T-helper 17 cell (primary cell): ENCODE measurements at places on chromosomes 4 and X.

- DNase-seq: no peak
These were observed 496.3 kb downstream of the PDGFC start for GRCh38 chr4:156475322-156475721.

GRCh38 chr4:188400451-188400850 lies 261.2 kb downstream of the TRIML1 start:
- no peak for DNase-seq

DNA sequence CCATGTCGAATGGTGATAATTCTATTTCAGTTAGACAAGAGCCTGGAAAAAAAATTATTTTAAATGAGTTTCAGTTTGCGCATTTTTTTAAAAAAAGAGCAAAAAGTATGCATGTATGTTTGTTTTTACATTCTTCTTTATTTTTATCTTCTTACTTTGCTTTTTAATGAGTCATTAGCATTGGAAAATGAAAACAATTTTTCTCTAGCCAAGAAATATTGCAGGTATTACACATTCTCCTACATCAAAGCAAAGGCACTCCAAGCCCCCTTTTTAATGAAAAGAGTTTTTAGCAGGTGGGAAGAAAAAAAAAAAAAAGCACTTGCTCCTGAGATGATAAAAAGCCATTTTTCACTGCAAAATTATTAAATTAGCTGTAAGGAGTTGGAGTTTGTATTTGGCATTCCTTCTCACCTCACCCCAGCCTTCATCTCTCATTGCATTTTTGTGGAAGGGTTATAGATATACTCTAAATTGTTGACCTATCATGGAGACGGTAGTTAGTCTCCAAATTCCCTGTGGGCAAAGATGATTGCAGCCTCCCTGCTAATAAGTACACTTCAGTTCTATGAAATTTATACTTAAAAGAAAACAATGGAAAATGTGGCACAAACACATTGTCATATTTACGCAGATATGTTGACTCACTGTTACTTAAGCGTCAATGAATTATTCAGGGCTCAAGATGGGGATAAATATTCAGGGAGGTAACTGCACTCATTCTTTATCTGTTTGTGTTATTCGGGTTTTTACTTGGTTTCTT lies 43.8 kb downstream of the PALLD start:
- no peak for DNase-seq

DNA sequence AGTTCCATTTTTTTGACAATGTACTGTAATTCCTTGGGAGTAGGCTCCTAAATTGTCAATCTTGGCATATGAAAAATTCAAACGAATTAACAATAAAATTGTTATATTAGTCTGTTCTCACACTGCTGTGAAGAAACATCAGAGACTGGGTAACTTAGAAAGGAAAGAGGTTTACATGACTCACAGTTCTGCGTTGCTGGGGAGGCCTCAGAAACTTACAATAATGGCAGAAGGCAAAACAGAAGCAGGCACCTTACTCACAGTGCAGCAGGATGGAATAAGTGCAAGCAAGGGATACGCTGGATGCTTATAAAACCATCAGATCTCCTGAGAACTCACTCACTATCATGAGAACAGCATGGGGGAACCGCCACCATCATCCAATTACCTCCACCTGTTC lies 246.4 kb upstream of the TRAM1L1 start:
- no peak for DNase-seq

DNA sequence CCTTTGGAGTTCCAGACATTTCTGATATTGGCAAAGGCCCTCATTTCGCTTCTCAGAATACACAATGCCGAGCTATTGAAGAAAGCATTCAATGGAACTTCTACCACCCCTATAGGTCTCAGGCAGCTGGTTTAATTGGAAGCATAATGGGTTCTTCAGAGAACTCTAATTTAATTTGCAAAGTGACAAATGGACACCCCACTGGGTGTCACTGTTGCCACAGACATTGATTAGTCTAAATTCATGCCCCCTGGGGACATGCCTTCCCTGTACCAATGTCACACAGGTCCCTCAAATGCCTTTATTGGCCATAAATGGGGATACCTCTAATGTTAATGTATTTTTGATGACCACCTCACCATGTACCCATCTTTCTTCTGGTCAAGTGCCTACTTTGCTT lies 22.9 kb upstream of the TMEM255A start:
- no peak for DNase-seq

DNA sequence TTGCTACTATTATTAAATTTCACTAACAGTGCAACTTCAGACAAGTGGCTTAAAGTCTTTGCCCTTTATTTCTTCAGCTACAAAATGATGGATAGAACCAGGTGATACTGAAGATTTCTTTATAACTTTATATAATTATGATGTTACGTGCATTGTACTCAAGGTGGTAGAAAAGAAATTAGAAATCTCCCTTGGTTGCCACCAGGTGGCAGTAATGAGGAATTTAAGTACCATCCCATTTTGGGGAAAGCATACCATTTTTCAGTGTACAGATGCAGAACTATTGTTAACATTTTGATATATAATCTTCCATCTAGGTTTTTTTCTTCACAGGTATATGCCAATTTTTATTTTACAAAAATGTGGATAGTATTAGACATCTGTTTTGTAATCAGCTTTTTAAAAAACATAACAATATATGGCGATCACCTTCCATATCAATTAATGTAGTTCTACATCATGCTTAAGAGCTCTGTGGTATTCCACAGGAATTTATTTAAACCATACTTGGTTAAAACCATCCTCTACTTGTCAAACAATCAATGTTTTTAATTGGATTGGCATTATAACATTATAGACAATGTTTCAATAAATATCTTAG lies 37.7 kb upstream of the RAB33B start:
- DNase-seq: no peak

GRCh38 chr4:176052744-176053143 lies 12.9 kb upstream of the WDR17 start:
- no peak for DNase-seq

DNA sequence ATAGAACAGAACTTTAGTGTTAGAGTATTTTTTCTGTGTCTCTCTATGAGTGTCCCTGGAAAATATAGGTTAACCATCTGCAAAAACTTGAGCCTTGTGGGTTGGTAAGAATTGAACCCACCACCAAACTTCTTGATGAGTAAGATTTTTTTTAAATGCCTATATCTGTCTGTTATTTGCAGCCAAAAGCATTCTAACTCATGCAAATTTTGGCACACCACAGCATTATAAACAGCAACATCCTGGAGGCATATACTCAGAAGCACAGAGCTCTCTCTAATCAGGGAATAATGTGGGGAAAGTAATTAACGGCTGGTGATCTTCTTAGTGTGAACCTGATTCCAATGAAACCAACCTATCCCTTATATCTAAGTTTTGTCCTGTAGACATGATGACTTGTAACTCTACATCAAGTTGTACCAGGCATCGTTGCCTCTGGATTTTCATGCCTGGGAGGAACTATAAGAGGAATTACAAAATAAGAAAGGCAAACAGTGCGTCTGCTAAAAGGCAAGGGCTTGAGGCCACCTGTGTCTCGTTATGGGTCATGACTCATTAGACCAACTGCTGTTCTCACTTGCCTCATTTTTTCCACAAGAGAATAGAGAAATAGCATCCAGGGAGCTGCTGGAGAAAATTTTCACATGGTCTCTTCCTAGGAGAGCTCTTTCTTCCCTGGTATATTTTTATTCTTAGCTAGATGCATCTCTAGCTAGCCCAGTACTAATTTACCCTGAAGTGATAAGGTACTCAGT lies 202.4 kb downstream of the CHIC2 start:
- no peak for DNase-seq

DNA sequence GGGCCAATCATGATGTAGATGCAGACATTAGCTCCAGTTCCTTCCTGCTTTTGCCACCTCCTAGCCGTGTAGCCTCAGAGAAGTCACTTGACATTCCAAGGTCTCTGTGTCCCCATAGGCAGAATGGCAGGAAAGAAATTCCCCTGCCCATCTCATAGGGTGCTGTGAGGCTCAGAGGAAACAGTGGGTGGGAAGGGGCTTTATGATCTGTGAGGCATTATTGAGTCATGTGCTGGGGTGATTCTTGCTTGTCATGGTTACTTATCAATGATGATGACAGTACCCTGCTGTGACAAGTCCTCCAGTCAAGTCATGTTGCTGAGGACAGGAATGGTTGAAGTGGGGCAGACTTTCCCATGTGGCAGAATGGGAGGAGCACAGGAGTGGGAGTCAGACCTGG lies 63.7 kb downstream of the MSX1 start:
- no peak for DNase-seq

- no peak for DNase-seq
These were observed 15.1 kb downstream of the MCUB start for GRCh38 chr4:109574931-109575804.

GRCh38 chrX:13130816-13131215 lies 86.4 kb upstream of the FAM9C start:
- no peak for DNase-seq

DNA sequence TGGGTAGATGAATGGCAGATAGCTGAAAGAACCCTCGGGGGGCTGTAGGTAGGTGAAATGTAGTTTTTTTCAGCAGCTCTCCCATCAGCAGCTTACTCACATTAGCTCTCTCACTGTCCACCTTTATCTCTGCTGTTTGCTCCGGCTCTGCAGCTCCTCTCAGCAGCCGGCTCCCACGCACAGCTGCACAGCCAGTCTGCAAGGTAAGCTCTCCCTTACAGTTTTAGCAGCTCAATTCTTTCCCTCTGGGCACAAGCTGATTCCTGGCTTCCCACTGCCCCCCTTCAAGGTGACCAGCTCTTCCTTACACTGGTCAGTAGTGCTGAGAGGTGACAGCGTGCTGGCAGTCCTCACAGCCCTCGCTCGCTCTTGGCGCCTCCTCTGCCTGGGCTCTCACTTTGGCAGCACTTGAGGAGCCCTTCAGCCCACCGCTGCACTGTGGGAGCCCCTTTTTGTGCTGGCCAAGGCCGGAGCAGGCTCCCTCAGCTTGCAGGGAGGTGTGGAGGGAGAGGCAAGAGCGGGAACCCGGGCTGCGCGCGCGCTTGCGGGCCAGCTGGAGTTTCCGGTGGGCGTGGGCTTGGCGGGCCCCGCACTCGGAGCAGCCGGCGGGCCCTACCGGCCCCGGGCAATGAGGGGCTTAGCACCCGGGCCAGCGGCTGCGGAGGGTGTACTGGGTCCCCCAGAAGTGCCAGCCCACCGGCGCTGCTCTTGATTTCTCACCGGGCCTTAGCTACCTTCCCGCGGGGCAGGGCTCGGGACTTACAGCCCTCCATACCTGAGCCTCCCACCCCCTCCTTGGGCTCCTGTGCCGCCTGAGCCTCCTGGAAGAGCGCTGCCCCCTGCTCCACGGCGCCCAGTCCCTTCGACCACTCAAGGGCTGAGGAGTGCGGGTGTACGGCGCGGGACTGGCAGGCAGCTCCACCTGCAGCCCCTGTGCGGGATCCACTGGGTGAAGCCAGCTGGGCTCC lies 393.6 kb downstream of the CENPC start:
- no peak for DNase-seq

- DNase-seq: no peak
These were observed 7.7 kb upstream of the ARAP2 start for GRCh38 chr4:36251983-36252382.

DNA sequence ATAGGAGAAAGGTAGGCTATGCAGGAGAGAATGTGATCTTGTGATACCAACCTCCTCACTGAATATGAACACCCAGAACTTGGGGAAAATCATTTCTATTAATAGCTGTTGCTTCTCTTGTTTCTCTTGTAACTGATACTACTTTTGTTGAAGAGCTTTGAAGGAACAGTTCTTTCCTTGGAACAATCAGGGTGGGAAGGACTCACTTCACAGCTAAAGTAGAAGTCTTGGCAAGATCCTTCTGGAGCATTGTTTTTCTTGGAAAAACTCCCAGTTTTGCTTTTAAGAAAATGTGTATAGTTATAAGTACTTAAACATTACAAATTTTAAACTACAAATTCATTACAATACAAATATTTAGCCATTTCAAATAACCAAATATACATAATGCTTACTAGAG lies 19.1 kb upstream of the XK start:
- DNase-seq: no peak

- no peak for DNase-seq
These were observed 7.3 kb downstream of the FOXP3 start for GRCh38 chrX:49257074-49257790.

DNA sequence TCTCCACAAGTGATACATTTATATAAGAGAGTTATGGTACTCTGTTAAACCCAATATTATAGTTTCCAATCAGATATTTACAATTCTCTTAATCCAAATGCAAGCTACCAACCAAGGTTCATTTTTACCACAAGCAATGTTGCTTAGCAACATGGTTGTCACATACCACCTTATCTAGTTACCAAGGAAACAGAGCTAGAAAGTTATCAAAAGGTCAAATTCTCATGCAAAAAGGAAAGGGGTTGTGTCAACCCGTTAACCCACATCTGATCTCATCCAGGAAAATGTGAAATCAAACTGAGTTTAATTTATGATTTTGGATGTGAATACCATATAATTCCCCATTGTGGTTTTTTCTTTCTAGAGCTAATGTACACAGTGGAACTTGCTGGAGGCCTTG lies 274.1 kb upstream of the MAGEB2 start:
- DNase-seq: no peak

DNA sequence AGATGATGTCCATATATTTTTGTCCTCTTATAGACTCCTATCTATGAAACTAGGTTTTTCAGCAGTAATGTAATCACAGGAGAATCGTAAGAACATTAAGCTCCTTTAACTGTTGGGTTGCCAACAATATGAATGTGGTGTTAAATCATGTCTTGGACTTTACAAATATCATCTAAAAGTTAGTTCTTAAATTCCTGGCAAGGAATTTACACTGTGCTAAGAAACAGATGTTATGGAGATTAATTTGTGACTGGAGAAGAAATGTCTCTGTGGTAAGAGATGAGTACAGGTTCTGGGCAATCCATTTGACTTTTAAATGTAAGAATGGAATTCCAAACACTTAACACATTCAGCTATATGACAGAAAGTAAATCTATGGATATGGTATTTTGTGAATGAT lies 34.6 kb downstream of the CNKSR2 start:
- no peak for DNase-seq

DNA sequence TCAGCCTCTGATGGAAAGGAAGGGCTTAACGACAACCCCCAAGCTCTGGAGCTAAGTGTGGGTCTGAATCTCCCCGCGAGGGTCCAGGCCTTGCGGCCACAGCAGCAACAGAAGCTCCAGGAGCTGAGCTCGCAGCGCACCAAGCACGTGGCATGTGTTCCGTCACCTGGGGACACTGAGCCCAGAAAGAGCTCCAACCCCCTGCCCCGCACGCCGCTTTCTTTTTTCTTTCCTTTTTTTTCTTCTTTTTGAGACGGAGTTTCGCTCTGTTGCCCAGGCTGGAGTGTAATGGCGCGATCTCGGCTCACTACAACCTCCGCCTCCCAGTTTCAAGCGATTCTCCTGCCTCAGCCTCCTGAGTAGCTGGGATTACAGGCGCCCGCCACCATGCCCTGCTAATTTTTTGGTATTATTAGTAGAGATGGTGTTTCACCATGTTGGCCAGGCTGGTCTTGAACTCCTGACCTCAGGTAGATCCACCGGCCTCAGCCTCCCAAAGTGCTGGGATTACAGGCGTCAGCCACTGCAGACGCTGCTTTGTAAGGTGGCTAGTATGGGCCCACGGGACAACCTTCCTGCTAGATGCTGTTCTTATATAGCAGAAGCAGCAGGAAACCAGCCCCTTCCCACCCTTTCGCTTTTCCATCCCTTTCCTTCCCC lies 685 bp upstream of the TNIP2 start:
- DNase-seq: no peak

GRCh38 chr4:99633772-99634171 lies 23.9 kb downstream of the C4orf54 start:
- no peak for DNase-seq

- DNase-seq: no peak
These were observed 450.1 kb upstream of the TENM3 start for GRCh38 chr4:181793096-181793495.
